GM12878 (cell line): ENCODE measurements at places on chromosomes 3 and 15.

- no peak for DNase-seq
Observed at GRCh38 chr3:89315750-89316470, 208.5 kb downstream of the EPHA3 start.

DNA sequence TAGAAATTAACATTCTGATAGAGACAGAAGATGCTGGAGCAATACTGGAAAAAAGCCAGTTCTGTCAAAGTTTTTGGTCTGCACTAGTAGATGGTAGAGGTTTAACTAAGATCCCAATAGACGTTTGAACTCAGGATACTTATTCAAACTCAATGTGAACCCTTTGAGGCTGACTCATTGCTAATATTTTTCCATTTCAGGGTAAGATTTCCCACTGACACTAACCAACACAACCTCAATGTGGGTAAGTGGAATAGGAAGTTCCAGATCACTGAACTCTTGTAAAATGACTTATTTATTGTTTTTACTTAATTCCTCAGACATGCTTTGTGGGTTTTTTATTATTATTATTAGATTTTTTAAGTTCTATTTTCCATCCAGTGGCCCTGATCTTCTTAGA is 1024.8 kb downstream of the EPHA3 start:
- no peak for DNase-seq

DNA sequence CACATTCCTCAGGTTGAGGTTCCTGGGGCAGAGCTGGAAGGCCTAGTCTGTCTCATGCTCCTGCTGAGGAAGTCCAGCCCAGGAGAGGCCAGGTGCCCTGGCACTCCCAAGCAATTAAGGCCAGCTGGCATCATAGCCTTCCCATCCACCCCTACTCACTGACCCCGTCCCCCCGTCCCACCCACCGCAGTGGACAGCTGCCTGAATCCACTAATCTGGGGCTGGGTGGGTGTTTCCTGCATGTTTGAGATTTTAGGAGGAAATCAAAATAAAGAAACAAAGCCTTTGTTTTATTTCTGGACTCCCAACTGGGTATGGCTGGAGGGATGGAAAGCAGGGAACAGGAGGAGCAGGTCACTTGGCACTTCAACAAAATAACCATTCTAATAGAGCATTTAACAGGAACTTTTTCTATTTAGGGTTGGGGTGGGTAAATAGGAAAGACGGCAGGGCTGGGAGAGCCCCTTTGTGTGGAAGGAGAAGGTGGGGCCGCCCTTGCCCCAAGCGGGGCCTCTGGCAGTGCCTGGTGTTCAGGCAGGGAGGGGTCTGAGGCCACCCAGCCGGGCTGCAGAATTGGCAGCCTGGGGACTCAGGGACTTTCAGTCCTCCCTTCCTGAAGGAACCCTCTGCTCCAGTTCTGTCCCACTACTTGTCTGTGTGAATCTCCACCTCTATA is 8.5 kb downstream of the MRAS start:
- no peak for DNase-seq

GRCh38 chr15:95261546-95261945 is 1030.2 kb downstream of the MCTP2 start:
- DNase-seq = no peak

- no peak for DNase-seq
Observed at GRCh38 chr15:60781211-60781713, 302.3 kb upstream of the ICE2 start.
